Right lobe of liver (tissue), 6 donors: ENCODE measurements at places on chromosomes 1 and 21. TPM values are rescaled to one million over a fixed set of nuclear protein-coding genes. Genes with fewer than 3 reads are reported as not detected.
A peak's percentile ranks its signal among the peaks of the same experiment; 100 is the strongest.

- no peak overlapping the region for H3K27ac ChIP-seq
- no peaks in the 10 kb centered on the region for H3K4me1 ChIP-seq
- no peak for DNase-seq
- no peaks in the 10 kb centered on the region for H3K27me3 ChIP-seq
- no peak overlapping the region for H3K4me3 ChIP-seq
- no peaks in the 10 kb centered on the region for H3K36me3 ChIP-seq
Measured at GRCh38 chr21:46061518-46061917, 36.4 kb upstream of the COL6A2 start.

DNA sequence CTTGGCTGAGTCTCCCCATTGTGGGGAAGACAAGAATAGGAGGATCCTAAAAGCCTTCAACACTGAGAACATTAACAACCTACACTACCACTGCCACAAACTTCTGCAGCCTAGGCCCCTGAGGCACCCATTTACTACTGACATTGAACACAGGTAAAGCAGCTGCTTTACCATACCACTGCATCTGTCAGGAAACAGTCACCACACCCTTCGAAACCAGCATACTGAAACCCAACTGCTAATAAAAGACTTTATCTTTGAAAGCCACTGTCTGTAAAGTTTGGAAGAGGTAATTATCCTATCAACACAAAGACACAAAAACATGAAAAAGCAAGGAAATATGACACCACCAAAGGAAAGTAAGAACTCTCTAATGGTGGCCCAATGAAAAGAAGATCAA is 7.4 kb downstream of the IFNAR1 start:
- DNase-seq: no peak
- H3K4me3 ChIP-seq: no peak overlapping the region
- H3K27ac ChIP-seq: no peak overlapping the region
- peaks cover 10% of the 10 kb centered on the region for H3K4me1 ChIP-seq

DNA sequence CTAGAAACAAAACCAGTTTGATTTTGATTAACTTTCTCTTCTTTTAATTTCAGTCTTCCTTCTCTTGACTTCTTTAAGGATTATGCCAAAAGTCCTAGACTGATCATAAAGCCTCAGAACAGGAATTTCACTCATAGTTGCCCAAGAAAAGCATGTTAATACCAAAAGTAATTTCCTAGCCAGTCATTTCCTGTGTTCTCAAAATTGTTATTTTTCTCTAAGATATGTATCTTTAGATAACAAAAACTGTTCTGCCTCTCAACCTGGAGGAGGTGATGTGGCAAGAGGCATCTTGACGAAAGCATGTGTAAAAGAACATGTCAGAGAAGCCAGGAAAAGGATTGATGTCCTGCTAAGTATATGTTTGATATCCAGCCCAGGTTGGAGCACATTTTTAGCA is 78.0 kb upstream of the IPO9 start:
- no peaks in the 10 kb centered on the region for H3K4me1 ChIP-seq
- H3K27ac ChIP-seq: no peak overlapping the region
- no peaks in the 10 kb centered on the region for H3K27me3 ChIP-seq
- H3K4me3 ChIP-seq: no peak overlapping the region

GRCh38 chr1:24321697-24322469 is 2.7 kb downstream of the GRHL3 start:
- DNase-seq: peak; percentile 70
- H3K27me3 ChIP-seq: no peaks in the 10 kb centered on the region
- no peaks in the 10 kb centered on the region for H3K4me1 ChIP-seq
- peak overlapping the region; percentile 72 for H3K27ac ChIP-seq
- H3K36me3 ChIP-seq: no peaks in the 10 kb centered on the region
- peak overlapping the region; percentile 73 for H3K4me3 ChIP-seq

RGL1 gene
- total RNA-seq: 5.5 TPM

NUP210L gene
- not detected for total RNA-seq

FASLG gene
- 0.25 TPM for total RNA-seq

GRCh38 chr1:108947871-108948525 is 15.3 kb downstream of the CLCC1 start:
- no peaks in the 10 kb centered on the region for H3K27me3 ChIP-seq
- H3K4me3 ChIP-seq: no peak overlapping the region
- no peak for DNase-seq
- H3K36me3 ChIP-seq: peaks cover 30% of the 10 kb centered on the region
- no peak overlapping the region for H3K27ac ChIP-seq

COL16A1 gene
- 3.5 TPM for total RNA-seq

DNA sequence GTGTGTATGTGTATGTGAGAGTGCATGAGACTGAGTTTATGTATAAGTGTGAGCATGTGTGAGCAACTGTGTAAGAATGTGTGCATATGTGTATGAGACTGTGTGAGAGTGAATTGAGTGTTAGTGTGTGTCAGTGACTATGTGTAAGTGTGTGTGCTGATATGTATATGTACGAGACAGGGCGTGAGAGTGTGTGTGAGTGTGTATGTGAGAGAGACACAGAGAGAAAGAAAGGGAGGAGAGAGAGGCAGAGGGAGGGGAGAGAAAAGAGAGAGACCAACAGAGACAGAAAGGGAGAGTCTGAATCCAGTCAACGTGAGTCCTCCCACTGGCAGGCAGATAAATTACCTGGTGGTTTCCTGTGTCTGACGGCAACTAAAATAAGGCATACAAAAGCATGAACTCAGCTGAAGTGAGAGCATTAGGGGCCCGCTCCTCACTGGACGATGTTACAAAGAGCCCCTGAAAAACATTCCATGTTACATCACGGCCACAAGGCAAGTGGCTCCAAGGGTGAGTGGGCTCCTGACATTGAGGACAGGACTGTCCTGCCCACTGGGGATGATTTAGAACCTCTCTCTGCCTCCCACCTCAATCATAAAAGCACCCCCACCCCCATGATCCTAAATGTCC is 66.6 kb upstream of the TIAM1 start:
- no peak overlapping the region for H3K27ac ChIP-seq
- DNase-seq: no peak
- no peaks in the 10 kb centered on the region for H3K36me3 ChIP-seq
- H3K27me3 ChIP-seq: no peaks in the 10 kb centered on the region
- H3K4me1 ChIP-seq: no peaks in the 10 kb centered on the region
- H3K4me3 ChIP-seq: no peak overlapping the region

DNA sequence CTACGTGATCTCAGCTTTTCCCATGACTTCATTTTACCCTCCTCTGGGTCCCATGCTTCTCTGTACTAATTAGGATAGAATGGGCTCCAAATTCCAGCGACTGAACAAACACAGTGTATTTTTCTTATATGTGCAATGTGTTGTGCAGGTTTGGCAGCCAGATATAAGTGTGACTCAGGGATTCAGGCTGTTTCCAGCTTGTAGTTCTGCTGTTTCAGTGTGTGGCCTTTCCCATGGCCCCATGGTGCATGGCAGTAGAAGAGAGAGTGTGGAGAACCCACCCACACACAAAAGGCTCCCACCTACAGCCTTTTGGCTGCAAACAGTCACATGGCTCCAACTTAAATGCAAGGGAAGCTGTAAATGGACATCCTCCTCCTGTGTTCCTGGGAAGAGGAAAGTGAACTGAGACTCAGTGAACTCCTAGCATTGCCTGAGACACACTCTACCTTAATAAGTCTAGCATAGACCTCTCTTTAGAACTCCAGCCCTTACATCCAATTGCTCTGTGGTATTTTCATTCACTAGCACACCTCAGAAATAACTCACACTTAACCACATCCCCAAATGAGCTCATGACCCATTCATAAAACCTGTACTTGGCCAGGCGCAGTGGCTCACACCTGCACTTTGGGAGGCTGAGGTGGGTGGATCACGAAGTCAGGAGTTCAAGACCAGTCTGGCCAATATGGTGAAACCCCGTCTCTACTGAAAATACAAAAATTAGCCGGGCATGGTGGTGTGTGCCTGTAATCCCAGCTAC is 58.7 kb downstream of the KIAA0040 start:
- H3K27ac ChIP-seq: no peak overlapping the region
- H3K4me1 ChIP-seq: peaks cover 21% of the 10 kb centered on the region
- DNase-seq: no peak
- H3K4me3 ChIP-seq: no peak overlapping the region
- no peaks in the 10 kb centered on the region for H3K27me3 ChIP-seq

- no peaks in the 10 kb centered on the region for H3K4me1 ChIP-seq
- H3K27ac ChIP-seq: peak overlapping the region; percentile 82
- DNase-seq: peak; percentile 95
- no peaks in the 10 kb centered on the region for H3K27me3 ChIP-seq
- H3K36me3 ChIP-seq: no peaks in the 10 kb centered on the region
Measured at GRCh38 chr1:213934649-213935048, 53.1 kb upstream of the PROX1 start.

GRCh38 chr1:91724231-91724630 is 161.7 kb downstream of the TGFBR3 start:
- DNase-seq: no peak
- no peak overlapping the region for H3K4me3 ChIP-seq
- H3K36me3 ChIP-seq: no peaks in the 10 kb centered on the region
- no peak overlapping the region for H3K27ac ChIP-seq
- peaks cover 15% of the 10 kb centered on the region for H3K4me1 ChIP-seq
- no peaks in the 10 kb centered on the region for H3K27me3 ChIP-seq

GRCh38 chr21:43731476-43731875 is 12.5 kb downstream of the PDXK start:
- no peaks in the 10 kb centered on the region for H3K36me3 ChIP-seq
- H3K4me1 ChIP-seq: peaks cover 81% of the 10 kb centered on the region
- peak overlapping the region; percentile 98 for H3K27ac ChIP-seq
- peak; percentile 74 for DNase-seq
- no peak overlapping the region for H3K4me3 ChIP-seq

DNA sequence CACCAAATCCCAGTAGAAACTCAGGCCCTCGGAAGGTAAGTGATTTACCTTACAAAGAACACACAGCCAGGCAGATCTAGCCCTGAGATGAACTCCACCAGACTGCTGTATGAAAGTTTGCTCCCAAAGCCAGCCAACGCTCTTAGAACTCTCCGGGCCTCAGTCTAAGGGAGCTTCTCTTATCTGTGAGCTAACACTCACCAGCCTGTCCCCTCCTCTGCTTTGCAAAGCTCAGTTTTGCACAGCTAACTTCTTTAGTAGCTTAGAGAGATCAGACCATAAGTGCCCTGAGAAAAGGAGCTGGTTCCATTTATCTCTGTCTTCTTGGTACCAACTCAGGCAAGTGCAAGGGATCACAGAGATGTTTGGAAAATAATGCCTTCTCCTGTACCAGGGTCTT is 195.8 kb upstream of the JUN start:
- H3K27ac ChIP-seq: no peak overlapping the region
- no peak overlapping the region for H3K4me3 ChIP-seq
- H3K27me3 ChIP-seq: no peaks in the 10 kb centered on the region
- no peak for DNase-seq
- no peaks in the 10 kb centered on the region for H3K36me3 ChIP-seq

DNA sequence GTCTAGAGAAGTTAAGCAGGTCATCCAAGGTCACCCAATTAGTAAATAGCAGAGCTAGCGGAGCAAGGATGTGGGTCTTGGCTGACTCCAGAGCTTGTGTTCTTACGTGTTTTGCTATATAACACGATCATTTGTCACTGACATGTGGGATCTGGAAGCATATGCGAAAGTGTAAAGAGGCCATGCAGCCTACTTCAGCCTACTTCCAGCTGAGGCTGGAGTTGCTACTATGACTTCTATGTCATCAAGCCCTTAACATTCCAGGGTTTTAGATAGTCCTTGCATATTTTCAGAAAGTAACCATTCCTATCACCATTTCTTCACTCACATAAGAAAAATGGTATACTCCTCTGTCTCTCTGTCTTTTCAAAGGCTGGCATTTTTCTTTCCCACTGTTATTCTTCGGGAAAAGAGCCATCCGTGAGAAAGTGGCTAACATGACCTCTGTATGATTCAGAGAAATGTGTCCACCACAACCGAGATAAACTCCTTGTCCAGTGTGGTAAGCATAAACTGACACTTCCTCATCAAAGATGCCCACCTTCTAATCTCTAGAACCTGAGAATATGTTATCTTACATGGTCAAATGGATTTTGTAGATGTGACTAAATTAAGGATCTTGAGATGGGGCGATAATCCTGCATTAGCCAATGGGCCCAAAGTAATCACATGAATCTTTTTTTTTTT is 24.0 kb upstream of the ABL2 start:
- H3K4me3 ChIP-seq: no peak overlapping the region
- H3K4me1 ChIP-seq: no peaks in the 10 kb centered on the region
- H3K27me3 ChIP-seq: no peaks in the 10 kb centered on the region
- no peak for DNase-seq

DNA sequence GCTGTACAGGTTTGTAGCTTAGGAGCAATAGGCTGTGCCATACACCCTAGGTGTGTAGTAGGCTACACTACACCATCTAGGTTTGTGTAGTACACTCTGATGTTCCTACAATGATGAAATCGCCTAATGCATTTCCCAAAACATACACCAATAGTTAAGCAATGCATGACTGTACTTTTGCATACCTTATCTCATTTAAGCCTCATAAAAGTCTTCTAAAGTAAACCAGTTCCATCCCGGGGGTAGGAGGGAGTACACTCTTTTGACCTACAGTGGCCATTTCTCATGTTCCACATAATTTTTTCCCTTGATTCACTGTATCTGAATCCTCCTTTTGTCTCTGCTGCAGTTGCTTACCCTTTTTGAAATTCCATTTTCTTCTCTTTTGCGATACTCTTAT is 12.2 kb downstream of the TRMT13 start:
- no peaks in the 10 kb centered on the region for H3K4me1 ChIP-seq
- DNase-seq: no peak
- no peak overlapping the region for H3K4me3 ChIP-seq
- H3K27ac ChIP-seq: no peak overlapping the region
- no peaks in the 10 kb centered on the region for H3K27me3 ChIP-seq

DNA sequence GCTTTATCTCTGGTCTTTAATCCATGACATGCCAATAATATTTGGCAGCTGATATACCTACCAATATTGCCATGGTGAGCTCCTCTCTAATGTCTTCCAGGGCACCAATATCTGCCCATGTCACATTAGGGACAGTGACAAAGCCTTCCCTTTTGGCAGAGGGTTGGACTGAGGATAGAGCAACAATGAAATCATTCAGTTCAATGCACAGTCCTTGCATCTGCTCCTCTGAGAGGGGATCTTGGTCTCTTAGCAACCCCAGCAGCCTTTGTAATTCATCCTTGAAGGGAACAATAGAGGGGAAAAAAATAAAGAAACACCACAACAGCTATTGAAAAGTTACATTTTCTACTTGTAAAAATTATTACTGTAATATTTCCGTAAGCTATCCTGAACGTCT is 42.3 kb downstream of the NVL start:
- H3K27ac ChIP-seq: no peak overlapping the region
- no peaks in the 10 kb centered on the region for H3K36me3 ChIP-seq
- no peak for DNase-seq
- no peak overlapping the region for H3K4me3 ChIP-seq
- H3K27me3 ChIP-seq: no peaks in the 10 kb centered on the region

- no peaks in the 10 kb centered on the region for H3K36me3 ChIP-seq
- DNase-seq: no peak
- no peaks in the 10 kb centered on the region for H3K4me1 ChIP-seq
- H3K4me3 ChIP-seq: no peak overlapping the region
Measured at GRCh38 chr1:230189824-230190223, 122.8 kb downstream of the GALNT2 start.

GRCh38 chr1:55037733-55038551 is 1.4 kb upstream of the PCSK9 start:
- no peak overlapping the region for H3K4me3 ChIP-seq
- DNase-seq: peak; percentile 42
- no peaks in the 10 kb centered on the region for H3K4me1 ChIP-seq
- no peaks in the 10 kb centered on the region for H3K27me3 ChIP-seq
- H3K27ac ChIP-seq: peak overlapping the region; percentile 88
